ENCODE measurements at places on chromosomes 12 and 14.

DNA sequence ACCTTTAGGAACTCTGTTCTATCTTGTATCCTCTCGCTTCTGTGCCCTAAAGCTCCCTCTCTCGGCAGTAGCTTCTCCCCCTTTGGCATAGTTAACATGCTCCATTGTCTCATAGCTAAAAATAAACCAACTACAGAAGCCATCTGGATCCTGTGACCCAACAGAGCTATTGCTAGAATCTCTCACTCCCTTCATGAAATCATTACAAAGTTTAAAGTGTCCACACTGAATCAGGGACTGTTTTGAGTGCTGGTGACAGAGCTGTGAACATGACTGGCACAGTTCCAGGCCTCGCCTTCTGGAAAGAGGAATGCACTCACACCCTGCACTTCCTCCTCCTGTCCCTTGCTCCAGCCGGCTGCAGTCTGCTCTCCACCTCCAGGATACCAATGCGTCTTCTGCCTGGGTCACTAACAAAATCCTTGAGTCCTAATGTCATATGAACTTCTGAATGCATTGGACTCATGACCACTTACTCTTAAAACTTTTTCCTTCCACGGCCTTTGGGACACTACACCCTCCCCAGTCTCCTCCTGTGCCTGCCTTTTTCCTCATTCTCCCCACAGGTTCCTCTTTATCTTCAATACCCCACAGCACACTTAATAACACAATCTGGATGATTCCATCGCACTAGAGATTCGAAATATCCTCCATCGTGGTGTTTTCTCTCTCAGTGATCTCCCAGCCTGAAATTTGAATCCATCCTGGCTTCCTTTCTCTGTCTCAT is 13.2 kb downstream of the PLBD1 start:
- no peak for DNase-seq

- no peak for DNase-seq
These were observed 251.2 kb upstream of the EGLN3 start for GRCh38 chr14:34201909-34202637.

DNA sequence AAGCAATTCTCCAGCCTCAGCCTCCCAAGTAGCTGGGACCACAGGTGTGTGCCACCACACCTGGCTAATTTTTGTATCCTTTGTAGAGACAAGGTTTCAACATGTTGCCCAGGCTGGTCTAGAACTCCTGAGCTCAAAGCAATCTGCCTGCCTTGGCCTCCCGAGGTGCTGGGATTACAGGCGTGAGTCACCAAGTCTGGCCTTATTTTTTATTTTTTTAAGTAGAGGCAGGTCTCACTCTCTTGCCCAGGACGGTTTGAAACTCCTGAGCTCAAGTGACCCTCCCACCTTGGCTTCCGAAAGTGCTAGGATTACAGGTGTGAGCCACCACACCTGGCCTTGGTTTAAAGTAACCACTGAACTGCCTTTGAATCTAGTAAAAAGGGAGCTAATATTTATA is 56.8 kb downstream of the SPPL3 start:
- no peak for DNase-seq

DNA sequence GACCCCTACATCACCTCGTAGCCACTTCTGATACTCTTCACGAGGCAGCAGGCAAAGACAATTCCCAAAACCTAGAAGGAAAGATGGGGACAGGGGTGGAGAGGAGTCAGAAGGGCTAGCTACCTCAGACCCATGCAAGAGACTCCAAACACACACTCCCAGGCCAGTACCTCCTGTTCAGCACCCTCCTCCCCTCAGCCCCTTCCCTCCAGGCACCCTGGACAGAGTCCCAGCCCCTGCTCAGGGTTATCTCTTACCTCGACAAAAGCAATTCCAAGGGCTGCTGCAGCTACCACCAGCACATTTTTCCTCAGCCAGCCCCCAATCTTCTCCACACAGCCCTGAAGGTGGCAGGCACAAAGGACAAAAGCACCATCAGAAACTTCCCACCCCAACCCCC is 3.3 kb downstream of the CD63 start:
- DNase-seq, result no peak
